ENCODE measurements at places on chromosomes 2 and 18.

DNA sequence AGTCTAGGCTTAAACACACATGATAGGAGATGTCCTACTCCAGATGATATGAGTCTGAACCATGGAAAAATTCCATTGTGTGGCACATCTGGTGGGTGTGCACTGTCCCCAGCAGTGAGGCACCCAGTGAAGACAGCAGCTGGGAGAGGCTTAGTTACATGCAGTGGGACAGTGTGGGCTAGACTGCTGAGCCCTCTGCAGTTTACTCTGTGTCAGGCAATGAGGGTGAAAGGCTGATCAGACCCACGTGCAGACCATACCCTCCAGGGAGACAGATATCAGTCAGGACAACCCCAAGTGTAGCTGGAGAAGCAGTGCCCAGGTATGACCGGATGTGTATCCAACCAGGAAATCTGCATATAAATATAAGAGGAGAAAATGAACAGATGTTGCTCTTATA lies 13.4 kb downstream of the IL37 start:
- no peak for DNase-seq

DNA sequence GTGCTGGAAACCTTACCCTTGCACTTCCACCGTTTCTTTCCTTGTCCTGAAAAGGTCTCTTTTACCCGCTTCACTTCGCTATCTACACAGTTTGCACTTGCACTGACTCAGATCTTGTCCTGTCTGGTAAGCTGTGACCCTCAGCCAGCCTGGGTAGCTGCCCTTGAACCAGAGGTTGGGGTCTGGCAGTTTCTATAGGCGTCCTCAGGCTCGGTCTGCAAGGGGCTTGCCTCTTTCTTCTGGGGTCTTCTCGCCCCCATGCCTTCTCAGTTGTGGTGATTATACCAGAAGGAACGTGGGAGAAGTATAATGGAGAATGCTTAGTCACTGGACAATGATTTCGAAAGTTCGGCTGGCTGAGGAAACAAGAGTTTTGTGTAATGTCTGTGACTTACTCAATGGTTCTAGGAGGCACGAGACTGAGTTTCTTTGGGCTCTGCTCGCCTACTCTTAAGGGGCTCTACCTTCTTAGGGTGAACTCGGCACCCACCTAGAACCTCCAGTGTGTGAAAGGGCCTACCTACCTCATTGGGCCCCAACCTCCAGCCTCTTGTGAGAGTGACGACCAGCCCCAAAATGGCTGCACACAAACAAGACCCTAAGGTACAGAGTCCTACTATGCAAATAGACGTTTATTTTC lies 6.9 kb upstream of the STAT1 start:
- DNase-seq: no peak

DNA sequence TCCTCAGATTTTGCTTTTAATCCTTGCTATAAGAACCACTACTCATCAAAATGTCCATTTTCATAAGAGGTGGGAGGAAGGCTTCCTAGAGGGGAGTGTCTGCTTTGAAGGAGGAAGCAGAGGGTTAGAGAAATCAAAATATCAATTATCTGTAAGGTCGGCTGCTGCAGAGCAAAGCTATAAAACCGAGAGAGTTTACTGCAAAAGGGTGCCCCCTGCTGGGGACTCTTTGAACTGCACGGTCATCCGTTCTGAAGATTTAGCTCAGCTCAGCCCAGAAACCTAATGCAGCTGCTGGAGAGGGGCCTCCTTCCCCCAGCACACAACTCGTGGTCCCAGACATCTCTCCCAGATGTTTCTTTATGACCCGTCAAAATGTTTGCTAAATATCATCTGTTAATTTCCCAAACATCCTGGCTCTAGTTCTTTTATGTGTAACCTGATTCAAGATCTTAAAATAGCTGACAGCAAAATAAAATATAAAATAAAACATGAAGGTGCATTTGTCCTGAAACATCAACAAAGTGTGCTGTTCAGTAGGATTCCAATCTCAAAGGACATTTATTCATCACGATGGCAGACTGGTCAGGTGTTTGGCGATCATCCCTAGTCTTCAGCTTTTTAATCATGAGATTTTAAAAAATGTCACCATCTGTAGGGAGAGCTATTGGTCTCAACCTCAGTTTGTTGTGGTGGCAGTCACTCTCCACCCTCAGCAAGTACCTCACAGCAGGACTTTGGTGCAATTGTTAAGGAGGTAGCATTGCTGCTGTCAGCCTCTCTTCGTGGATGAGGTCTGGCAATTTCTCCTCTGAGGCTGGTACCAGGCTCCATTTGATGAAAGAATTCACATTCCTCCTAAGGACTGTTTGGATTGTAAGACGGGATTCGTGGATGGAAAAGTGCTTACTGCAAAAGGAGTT lies 185.9 kb downstream of the MTX2 start:
- DNase-seq: peak; percentile 67

- no peak for DNase-seq
These were observed 34.9 kb upstream of the HPCAL1 start for GRCh38 chr2:10267551-10268465.

DNA sequence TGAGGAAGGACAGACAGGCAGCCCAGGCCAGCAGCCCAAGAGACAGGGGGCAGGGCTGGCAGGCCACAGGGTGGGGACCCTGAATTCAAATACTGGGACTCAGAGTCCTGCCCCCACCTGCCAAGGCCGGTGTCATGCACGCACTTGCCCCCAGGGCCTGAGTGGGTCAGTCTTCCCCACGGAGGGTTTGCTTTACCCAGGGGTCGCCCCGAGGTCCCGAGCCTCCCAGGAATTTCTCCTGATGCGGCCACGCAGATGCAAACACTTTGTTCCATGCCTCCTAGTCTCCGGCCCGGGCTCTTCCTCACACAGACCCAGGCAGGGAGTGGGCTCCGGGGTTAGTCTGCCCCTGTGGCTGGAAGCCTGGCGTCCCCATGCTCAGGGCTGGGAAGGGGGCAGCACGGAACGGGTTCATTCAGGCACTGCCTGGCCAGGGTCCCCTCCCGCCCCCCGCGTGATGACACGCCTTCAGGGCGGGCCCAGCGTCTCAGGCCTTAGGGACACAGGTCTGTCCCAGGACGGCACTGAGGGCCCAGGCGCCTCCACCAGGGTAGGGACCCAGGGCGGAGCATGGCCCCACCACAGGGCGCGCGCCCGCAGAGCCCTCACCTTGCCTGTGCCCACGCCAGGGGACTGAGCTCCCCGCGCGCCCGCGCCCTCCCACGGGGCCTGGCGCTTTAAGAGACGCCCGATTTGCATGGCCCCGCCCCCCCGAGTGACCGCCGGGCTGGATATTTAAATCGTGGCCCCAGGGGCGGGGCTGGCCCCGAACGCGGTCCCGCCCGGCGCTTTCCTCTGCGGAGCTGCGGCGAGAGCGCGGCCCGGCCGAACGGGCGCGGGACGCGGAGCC lies at the start of gene SNED1:
TSS of gene SNED1 (plus strand) at position 763 of the 850 bp plus-strand sequence. CDS start 220 bp downstream, outside the sequence.
- no peak for DNase-seq

Measured in stimulated activated CD8-positive, alpha-beta memory T cell treated with anti-CD3 and anti-CD28 coated beads, Interleukin-4, amount 100 ng/mL, for 1 hour (primary cell).